ENCODE measurements at places on chromosomes 1 and 21.

- DNase-seq: no peak
These were observed 26.3 kb upstream of the TRAPPC10 start for GRCh38 chr21:43985690-43986251.

- DNase-seq: no peak
These were observed 24.6 kb downstream of the TLR5 start for GRCh38 chr1:223118418-223118817.

GRCh38 chr1:49052102-49052501 is 275.4 kb upstream of the BEND5 start:
- DNase-seq: no peak

DNA sequence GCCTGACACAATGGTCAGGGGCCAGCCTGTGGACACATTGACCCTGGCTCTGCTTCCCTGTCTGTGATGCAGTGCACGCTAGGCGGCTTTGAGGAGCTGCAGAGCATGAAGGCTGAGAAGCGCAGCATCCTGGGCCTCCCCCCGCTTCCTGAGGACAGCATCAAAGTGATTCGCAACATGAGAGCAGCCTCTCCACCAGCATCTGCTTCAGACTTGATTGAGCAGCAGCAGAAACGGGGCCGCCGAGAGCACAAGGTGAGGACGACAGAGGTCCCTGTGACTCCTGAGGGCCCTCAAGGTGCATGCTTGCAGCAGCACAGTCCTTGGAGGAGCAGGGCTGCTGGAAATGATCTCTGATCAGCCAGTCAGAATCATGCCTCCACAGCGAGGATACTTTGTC is 8.6 kb downstream of the STRIP1 start:
- DNase-seq: no peak

- DNase-seq: no peak
These were observed 523.9 kb downstream of the LMO4 start for GRCh38 chr1:87852410-87853161.

DNA sequence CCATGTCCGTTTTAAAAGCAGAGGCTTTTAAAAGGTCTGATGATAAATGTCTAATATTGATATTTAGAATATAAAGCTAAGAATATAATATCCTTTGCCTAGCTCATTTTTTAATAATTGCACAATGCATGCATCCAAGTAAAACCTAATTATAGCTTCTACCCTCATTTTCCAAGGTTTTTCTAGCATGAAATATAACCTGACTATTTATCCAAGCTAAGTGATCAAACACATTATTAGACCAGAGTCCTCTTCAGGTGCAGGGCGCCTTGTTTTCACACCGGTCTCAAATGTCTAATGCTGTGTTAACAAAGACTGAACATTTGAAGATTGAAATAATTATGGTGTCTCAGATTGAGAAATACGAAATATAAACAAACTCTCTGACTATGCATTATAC is 648.9 kb upstream of the CXADR start:
- DNase-seq: no peak

DNA sequence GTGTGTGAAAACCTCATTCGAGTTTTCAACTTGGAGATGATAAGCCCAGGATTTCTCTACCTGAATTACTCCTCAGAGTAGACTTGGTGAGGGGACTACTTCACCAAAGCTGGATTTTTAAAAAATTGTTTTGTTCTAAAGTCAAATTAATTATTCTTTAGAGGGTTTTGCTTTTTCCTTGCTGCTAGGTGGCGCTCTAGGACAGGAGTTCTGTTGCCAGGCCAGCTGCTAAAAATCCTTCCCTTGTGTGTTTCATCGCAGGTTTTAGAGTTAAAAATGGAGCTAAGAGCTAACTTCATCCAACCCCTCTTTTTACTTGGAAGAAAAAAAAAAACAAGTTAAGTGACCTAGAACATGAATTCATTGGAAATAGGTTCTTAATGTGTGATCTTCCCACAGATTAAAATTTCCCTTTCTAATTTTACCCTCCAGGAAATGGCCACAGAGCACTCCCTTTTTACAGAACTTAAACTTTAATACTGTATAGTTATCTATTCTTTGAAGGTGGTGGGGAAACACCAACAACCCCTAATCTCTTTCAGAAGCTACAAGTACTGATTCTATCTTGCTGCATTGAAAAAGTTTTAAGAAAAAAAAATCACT is 36.7 kb upstream of the FAM163A start:
- peak; percentile 44 for DNase-seq
